ENCODE measurements at places on chromosomes 12 and 14. TPM values are rescaled to one million over a fixed set of nuclear protein-coding genes. Genes with fewer than 3 reads are reported as not detected.

DNA sequence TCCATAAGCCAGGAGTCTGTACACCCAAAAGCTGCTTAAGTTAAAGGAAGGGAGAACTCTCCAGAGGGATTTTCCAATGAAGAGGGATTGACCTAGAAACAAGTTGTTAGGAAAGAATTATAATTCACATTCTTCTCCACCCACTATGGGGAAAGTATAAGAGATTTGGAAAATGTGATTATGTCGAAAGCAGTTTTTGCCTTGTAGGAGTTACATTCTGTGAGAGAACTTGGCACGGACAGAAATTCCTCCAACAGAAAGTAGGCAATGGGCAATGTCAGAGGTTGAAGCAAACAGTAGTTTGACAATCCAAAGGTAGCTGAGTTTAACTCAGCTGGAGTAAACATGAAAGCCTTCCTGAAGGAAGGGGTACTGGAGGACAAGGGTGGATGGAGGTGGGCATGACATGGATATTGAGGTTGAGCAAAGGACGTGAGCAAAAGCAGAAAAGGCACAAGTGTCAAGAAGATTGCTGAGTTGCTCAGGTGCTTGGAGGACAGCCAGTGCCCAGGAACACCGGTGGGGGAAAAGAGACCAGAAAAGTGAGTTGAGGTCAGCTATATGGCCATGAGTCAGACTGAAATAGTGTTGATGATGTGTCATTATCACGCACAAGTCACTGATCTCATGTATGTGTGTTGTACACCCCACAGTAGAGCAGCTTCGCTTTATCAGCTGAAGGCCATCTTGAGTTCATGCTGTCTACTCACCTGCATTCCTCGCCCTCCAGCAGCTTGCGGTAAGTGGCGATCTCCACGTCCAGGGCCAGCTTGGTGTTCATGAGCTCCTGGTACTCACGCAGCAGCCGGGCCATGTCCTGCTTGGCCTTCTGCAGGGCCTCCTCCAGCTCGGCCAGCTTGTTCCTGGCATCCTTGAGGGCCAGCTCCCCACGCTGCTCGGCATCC is 4.0 kb downstream of the KRT5 start:
- peak; percentile 25 for DNase-seq
- no peak overlapping the region for H3K4me3 ChIP-seq
- H3K27ac ChIP-seq: no peak overlapping the region
- no peaks in the 10 kb centered on the region for H3K27me3 ChIP-seq
- no peaks in the 10 kb centered on the region for H3K36me3 ChIP-seq

- no peak overlapping the region for H3K4me3 ChIP-seq
- DNase-seq: no peak
- no peaks in the 10 kb centered on the region for H3K4me1 ChIP-seq
- H3K27me3 ChIP-seq: no peaks in the 10 kb centered on the region
- no peak overlapping the region for H3K27ac ChIP-seq
These were observed 89.3 kb upstream of the NAP1L1 start for GRCh38 chr12:76173756-76174155.

DNA sequence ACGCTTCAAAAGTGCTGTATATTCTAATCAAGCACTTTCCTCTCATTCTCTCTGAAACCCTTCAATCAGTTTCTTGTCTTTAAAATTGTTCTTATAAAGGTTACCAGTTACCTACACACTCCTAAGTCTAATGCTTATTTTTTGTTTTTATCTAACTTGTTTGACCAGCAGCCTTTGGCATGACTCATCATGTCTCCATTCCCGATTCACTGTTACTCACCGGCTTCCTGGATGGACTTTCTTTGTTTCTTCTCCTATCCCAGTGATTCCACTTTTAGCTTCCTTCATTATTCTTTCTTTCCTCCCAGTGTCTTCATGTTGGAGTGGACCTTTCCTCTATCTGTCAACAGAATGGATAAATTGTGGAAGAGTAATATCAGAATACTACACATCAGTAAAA is 368.6 kb upstream of the CCDC196 start:
- no peaks in the 10 kb centered on the region for H3K36me3 ChIP-seq
- no peak for DNase-seq
- H3K27me3 ChIP-seq: no peaks in the 10 kb centered on the region
- H3K4me3 ChIP-seq: no peak overlapping the region
- peaks cover 13% of the 10 kb centered on the region for H3K4me1 ChIP-seq
- H3K27ac ChIP-seq: no peak overlapping the region

DNA sequence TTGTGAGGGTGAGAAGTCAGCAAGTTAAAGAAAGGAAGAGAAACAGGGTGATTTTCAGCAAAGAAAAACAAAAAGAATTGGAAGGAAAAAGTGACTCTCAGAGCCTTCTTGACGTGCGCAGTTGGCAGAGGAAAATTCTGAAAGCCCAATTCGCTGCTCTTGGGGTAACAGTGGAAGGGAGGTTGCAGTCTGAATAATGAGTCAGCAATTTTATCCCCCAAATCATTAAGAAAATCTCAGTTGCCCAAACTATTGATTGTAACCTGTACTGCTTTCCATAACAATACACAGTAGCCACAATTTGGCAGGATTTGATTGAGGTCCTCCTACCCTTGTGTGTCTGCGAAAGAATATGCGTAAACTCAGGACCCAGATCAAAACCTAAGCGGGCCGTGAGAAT is 309.1 kb downstream of the EMP1 start:
- 0 out of 2 replicates have a peak, but pooled peaks cover 3% of the 10 kb centered on the region for H3K4me1 ChIP-seq
- DNase-seq: no peak
- H3K4me3 ChIP-seq: no peak overlapping the region
- H3K27me3 ChIP-seq: no peaks in the 10 kb centered on the region

ST8SIA1 gene
- not detected for total RNA-seq

- DNase-seq: peak; percentile 73
- H3K36me3 ChIP-seq: 0 out of 2 replicates have a peak, but pooled peaks cover 5% of the 10 kb centered on the region
- no peaks in the 10 kb centered on the region for H3K27me3 ChIP-seq
These were observed 209.7 kb downstream of the SLC15A4 start for GRCh38 chr12:128613837-128614590.

GRCh38 chr12:124481257-124481750 is 86.1 kb downstream of the NCOR2 start:
- no peak for DNase-seq
- no peak overlapping the region for H3K4me3 ChIP-seq
- H3K4me1 ChIP-seq: no peaks in the 10 kb centered on the region
- peaks cover 68% of the 10 kb centered on the region for H3K36me3 ChIP-seq

SDSL gene
- total RNA-seq: 0.46 TPM

GDF3 gene
- 9.1 TPM for total RNA-seq

- H3K27ac ChIP-seq: no peak overlapping the region
- H3K4me3 ChIP-seq: no peak overlapping the region
- no peaks in the 10 kb centered on the region for H3K27me3 ChIP-seq
- H3K36me3 ChIP-seq: no peaks in the 10 kb centered on the region
- no peaks in the 10 kb centered on the region for H3K4me1 ChIP-seq
These were observed 13.4 kb downstream of the JAG2 start for GRCh38 chr14:105155071-105155651.

DNA sequence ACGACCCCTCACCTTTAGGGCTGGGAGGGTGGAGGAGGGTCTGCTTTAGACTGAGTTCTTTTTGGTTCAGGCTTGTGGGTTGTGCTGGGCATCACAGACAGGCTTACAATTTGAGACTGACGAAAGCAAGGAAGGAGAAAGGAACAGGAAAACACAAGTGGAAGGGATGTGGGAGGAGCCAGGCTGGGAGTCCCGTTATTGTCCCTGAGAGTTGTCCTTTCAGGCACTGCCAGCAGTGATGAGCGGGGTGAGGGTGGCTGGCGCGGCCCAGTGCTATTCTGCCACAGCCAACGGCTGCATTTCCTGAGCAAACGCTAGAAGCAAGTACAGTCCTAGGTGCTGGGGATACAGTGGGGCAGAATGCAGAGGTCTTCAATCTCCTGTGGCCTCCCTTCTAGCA is 29.2 kb upstream of the TSPAN9 start:
- H3K4me3 ChIP-seq: no peak overlapping the region
- peak; percentile 44 for DNase-seq
- no peak overlapping the region for H3K27ac ChIP-seq
- H3K36me3 ChIP-seq: peaks cover 11% of the 10 kb centered on the region

GRCh38 chr14:22266683-22267082 is 322.3 kb downstream of the DAD1 start:
- H3K27ac ChIP-seq: no peak overlapping the region
- H3K36me3 ChIP-seq: no peaks in the 10 kb centered on the region
- H3K4me1 ChIP-seq: peaks cover under 1% of the 10 kb centered on the region
- no peaks in the 10 kb centered on the region for H3K27me3 ChIP-seq
- DNase-seq: no peak
- H3K4me3 ChIP-seq: no peak overlapping the region

DNA sequence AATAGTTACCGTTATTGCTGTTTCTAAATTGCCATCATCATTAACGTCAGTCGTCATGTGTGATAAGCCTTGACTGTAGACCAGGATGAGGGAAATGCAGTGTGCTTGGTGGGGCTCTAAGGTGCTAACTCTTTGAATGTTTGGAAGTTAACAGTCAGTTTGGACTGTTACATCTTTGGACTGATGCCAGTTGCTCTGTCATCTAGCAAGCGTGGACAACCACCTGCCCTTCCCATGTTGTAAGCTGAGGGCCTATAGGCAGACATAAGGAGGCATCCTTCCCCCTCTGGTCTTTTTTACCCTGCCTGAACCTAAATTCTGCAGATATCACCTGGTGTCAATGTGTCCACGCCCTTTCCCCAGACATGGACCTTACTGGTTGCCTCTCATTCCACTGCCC is 94.4 kb downstream of the PPP2R5C start:
- H3K36me3 ChIP-seq: peaks cover 4% of the 10 kb centered on the region
- no peak for DNase-seq
- H3K4me3 ChIP-seq: no peak overlapping the region
- no peaks in the 10 kb centered on the region for H3K27me3 ChIP-seq
